ENCODE measurements at places on chromosomes 5 and 9.

- no peak for DNase-seq
These were observed 10.8 kb downstream of the OR13J1 start for GRCh38 chr9:35859310-35859989.

DNA sequence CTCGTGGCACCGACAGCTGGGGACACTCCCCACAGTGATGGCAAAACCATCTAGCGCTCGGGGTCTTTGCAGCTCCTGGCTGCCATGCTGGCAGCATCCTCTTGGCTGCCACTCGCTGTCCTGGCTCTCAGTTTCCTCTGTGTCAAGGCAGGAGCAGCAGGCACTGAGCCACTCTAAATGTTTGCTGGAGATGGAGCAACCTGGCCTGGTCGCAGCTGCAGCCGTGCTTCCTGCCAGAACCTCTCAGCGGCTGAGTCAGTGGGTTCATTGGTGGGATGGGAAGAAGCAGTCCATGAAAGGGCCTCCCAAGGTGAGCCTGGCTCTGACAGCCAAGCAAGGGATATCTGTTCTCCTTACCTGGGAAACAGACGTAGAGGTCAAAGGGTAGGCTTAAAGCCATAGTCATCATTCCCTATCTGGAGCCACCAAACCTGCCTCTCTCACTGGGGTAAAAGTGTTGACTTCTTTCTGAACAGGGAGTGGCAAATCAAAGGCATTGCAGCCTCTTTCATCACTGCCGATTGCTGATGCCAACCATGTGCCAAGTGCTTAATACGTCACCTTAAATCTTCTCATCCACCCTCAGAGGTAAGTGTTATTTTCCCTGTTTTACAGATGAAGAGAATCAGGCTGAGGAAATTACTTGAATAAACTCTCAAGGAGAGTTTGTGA is 304.8 kb upstream of the ZNF462 start:
- no peak for DNase-seq

- DNase-seq = no peak
These were observed 117.5 kb upstream of the OTULINL start for GRCh38 chr5:14464096-14464495.

GRCh38 chr9:92931606-92932005 is 15.7 kb upstream of the FGD3 start:
- no peak for DNase-seq

DNA sequence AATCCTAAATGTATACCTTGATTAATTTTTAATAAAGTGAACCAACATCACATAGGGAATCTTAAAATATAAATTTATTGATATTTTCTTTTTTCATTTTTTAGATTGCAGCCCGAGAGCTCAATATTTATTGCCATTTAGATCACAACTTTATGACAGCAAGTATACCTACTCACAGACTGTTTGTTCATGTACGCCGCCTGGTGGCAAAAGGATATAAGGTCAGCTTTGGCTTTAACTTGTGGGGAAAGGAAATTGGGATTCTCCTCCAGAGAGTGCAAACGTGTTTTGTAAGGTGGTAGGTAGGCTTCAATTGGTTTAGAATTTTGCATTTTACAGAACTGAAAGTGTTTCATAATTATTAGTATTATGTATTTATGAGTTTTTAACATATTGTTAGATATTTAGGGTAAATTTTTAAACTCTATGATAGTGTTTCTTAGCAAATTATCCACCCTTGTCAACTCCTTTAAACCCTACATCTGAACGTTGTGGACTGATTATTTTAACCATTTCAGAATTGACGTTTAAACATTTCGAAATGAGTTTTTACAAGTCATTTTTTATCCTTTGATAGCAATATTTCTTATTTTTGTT is 17.5 kb upstream of the DHFR start:
- DNase-seq = peak; percentile 56

GRCh38 chr5:170917113-170917512 is 55.3 kb downstream of the RANBP17 start:
- DNase-seq = no peak

DNA sequence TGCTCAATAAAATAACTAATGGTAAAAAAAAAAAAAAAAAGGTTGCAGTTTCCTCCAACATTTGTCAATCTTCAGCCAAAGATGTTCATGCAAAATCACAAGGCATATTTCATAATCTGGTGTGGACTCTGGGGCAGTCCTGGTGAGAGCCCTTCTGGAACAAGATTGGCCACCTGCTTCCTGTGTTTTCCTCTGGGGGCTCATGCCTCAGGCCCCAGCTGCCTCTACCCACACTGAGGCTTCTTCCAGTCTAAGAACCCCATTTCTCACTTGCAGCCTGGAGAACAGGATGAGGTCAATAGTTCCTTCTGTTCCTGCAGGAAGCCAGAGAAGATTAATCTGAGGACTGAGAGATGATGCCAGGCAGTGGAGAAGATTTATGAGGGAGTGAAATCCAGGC is 492.6 kb upstream of the BRINP1 start:
- DNase-seq = no peak

- DNase-seq = no peak
These were observed 70.8 kb upstream of the COL5A1 start for GRCh38 chr9:134570711-134571325.

- no peak for DNase-seq
These were observed 69.0 kb upstream of the BARHL1 start for GRCh38 chr9:132513416-132513815.

- peak; percentile 46 for DNase-seq
These were observed 188.6 kb upstream of the ZNF608 start for GRCh38 chr5:124935065-124935464.

DNA sequence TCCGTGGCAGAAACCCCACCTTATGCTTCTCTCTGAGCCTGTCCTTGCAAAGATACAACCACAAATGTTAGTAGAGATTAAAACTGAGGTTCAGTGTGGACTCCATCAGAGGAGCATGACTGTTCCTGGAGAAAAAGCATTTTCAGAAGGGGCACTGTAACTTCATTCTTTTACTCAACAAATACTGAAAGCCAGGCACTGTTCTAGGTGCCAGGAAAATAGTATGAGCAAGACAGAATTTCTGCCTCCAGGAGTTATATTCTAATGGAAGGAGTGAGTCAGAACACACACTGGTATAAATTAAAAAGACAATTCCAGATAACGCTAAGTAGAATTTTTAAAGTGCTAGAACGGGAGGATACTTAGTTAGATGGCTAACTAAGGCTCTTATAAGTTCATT is 251.4 kb upstream of the GAS1 start:
- DNase-seq = no peak

- no peak for DNase-seq
These were observed 79.7 kb downstream of the ALDH7A1 start for GRCh38 chr5:126515337-126515736.

DNA sequence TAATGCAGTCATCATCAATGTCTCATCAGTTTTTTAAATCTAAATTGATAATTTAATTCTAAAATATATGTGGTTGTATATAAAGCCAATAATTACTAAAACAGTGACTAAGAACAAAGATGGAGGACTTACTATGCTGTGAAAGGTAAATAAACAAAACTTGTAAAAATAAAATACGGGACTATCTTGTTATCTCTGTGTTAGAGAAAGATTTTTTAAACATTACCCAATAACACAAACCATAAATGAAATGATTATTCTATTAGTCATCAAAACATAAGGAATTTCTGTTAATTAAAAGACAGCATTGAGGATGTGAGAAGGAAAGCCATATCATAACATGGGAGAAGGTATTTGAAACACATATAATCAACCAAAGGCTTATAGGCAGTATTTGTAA is 226.2 kb upstream of the SMC2 start:
- DNase-seq = no peak

GRCh38 chr9:13139641-13140171 is 139.8 kb downstream of the MPDZ start:
- no peak for DNase-seq

- DNase-seq = peak; percentile 26
These were observed 2.0 kb upstream of the PCDH12 start for GRCh38 chr5:141960018-141960417.

All from GM10248 (cell line).